ENCODE measurements at places on chromosomes 7 and 10. TPM values are rescaled to one million over a fixed set of nuclear protein-coding genes. Genes with fewer than 3 reads are reported as not detected.

GRCh38 chr10:63133821-63134557 lies 861 bp downstream of the NRBF2 start:
- DNase-seq = no peak

- DNase-seq = no peak
These were observed 102.7 kb downstream of the MACC1 start for GRCh38 chr7:20114468-20114867.

GRCh38 chr10:128064108-128064969 lies 61.9 kb downstream of the MKI67 start:
- DNase-seq = no peak

- no peak for DNase-seq
These were observed 138.8 kb upstream of the SHH start for GRCh38 chr7:155950898-155951553.

- DNase-seq = no peak
These were observed 4.6 kb downstream of the KCNIP2 start for GRCh38 chr10:101839002-101839401.

DNA sequence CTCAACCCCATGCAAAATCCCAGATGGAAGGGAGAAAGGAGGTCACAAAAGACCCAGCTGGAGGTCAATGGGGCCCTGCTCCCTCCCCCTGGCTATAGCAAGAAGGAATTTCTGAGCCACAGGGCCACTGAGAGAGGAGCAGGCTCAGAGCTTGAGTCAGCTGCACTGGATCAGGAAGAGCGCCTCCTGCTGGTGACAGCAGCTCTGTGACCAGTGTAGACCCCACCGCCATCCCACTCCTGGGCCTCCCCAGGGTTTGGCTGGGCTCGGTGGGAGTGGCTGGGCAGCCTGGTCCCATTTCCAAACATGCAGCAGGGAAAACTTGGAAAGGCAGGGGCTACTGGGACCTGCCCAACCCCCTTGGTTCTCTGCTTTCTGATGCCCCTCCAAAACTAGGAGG lies 31.5 kb upstream of the PRLHR start:
- no peak for DNase-seq

Gene PDK4
- 21.0 TPM for total RNA-seq

Gene ABCC2
- 0.75 TPM for total RNA-seq

Gene SLC13A1
- total RNA-seq = not detected

All from progenitor cell of endocrine pancreas (in vitro differentiated cells).